D721Med (cell line): ENCODE measurements at places on chromosomes 11 and 22.

DNA sequence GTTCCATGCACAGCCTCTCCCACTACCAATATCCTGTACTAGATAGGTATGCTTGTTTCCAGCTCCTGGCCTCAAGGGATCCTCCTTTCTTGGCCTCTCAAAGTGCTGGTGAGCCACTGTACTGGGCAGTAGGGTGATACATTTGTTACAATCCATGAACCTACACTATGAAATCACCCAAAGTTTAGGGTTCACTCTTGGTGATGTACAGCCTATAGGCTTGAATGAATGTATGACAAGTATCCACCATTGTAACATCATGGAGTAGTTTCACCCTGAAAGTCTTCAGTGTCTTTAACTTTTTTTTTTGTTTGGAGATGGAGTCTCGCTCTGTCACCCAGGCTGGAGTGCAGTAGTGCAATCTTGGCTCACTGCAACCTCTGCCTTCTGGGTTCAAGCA, 31.8 kb downstream of the TRIOBP start:
- DNase-seq = no peak

GRCh38 chr22:38733329-38733723, 22.5 kb downstream of the SUN2 start:
- no peak for DNase-seq

DNA sequence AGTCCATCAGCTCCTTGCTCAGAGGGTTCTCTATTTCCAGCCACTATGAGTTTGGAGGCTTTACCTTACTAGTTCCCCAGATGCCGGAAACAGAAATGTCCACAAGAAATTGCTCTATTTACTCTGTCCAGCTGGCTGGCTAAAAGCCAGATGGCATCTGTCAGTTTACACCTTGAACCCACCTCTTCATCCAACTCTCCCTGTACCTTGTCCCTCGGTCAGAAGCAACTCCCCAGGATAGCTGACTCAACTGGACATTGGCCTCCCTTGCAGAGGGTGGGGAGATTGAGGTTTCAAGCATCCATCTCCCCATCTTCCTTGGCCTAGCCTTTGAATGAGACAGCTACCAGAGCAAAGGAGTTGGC, 1.7 kb downstream of the C2CD2L start:
- no peak for DNase-seq

DNA sequence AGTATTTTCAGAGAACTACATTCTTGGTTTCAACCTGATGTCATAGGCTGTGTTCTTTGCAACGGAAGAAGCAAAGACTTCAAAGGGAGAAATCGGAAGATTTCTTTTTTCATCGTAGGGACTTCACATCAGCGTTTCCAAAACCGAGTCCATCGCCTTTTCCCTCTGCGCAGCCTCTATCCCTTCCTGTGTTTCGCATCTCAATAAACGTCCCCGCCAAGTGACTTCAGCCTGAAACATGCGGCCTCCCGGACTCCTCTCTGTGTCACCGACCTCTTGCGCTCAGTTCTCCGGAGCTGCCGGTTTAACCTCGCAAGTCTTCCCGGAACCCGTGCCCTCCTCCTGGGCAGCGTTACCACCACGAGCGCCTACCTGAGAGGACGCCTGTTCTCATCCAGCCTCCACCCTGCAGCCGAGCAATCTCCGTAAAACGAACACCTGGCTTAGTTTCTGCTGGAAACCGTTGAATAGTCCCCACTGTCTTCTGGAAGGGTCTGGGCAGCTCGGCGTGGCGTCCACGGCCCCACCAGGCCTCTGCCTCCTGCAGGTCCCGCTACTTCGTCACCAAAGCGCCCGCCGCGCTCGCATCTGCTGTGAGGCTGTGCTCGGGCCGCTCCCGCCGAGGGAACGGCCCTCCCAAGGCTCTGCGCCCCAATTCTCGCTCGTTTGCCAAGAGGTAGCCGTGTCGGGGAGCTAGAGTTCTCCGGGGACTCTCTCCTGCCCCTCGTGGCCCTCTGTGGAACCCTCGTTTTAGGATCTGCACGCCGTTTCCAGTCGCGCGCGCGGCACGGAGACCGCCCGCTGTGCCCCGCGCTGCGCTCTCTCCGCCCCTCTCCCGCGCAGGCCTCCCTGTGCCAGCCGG, at the start of gene GLB1L3:
GLB1L3 (plus strand) TSS at position 846 of the 862 bp plus-strand sequence. CDS start 362 bp downstream, outside the sequence.
- no peak for DNase-seq

DNA sequence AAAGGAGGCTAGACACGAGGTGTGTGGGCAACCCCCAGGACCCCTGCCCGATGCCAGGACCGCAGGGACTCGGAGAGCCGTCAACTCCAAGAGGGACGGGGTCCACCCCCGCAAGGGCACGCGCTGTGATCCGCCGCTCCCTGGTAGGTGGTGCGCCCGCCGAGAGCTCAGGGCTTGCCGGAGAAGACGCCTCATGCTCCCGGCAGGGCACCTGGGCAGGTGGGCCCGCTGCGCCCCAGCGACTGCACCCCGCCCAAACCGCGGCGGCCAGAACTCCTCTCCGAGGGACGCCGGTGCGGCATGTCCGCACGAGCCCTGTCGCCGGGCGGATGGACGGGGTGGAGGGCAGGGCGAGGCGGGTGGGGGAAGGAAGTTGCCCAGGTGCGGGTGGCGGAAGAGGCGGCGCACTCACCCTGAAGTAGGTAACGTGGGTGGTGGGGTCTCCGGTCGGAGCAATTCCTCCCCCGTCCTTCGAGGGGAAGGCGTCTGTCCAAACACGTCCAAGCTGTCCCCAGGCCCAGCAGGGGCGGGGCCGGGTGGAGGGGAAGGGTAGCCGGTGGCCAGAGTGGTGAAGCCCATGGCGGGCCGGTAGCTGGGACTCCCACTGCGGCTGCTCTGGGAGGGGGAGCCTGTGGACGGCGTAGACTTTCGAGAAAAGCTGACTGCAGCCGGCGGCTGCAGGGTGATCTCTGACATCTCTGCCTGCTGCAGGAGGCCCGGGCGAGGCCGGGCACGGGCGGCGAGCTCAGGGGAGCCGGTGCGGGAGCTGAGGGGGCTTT, 37.2 kb downstream of the IGSF9B start:
- DNase-seq = no peak

- no peak for DNase-seq
Measured at GRCh38 chr11:95917193-95918036, 6.5 kb downstream of the MTMR2 start.

GRCh38 chr11:85109141-85109540, 518.0 kb downstream of the DLG2 start:
- no peak for DNase-seq

GRCh38 chr22:45774001-45774670, 102.5 kb downstream of the ATXN10 start:
- no peak for DNase-seq

DNA sequence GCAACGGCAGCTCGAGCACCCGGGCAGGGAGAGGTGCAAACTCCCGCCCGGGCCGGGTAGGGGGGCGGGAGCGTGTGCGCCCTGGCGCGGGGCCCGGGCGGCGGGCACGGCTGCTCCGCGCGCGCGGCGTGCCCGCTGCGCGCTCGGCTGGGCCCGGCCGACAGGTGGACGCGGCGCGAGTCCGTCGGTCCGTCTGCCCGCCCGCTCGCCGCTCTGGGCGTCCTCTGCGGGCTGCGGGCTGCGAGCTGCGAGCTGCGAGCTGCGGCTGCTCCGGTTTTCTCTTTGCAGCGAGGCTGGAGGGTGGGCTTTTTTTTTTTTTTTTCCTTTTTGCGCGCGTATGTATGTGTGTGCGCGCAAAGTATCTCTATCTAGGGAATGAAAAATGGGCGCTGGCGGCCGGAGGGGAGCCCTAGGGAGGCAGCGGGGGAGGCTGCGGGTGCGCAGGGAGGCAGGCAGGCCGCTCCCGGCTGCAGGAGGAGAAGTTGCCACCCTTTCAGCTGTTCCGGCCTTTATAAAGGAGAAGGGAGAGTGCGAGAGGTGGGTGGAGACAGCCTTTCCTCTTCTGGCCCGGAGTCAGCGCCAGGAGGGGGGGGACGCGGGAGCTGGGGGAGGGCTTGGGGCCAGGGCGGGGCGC, at the start of gene PDGFB:
PDGFB (minus strand) TSS at position 487 of the 634 bp plus-strand sequence. CDS start 1,019 bp downstream, outside the sequence.
- no peak for DNase-seq

- no peak for DNase-seq
Measured at GRCh38 chr11:77525455-77526091, 51.7 kb upstream of the PAK1 start.

GRCh38 chr22:18060646-18061620, 16.9 kb upstream of the PEX26 start:
- no peak for DNase-seq

GRCh38 chr11:130404727-130405126, 23.7 kb downstream of the ADAMTS8 start:
- DNase-seq = no peak
